Fibroblast of skin of scalp (primary cell): ENCODE measurements at places on chromosomes 1 and 21.

- DNase-seq = peak; percentile 82
Measured at GRCh38 chr1:106278716-106279115, 777.8 kb upstream of the PRMT6 start.

DNA sequence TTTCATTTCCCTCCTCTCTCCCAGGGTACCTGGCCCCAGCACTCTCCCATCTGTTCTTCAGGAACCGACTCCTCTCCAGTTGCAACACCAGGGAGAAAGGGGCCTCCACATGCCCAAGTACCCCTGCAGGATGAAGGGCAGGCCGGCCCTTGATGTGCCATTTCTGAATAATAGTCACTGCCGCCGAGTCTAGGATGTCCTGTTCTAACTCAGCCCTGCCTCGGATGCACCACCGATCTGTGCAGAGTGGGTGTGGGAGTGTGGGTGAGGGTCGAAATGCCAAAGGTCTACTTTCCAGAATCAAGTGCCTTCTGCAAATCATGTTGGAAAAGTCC, 25.4 kb upstream of the SPSB1 start:
- no peak for DNase-seq

- peak; percentile 47 for DNase-seq
Measured at GRCh38 chr1:78224861-78225552, 179.2 kb downstream of the GIPC2 start.

GRCh38 chr1:118842452-118843201, 145.5 kb downstream of the TBX15 start:
- DNase-seq = no peak

- DNase-seq = peak; percentile 37
Measured at GRCh38 chr21:35377505-35378090, 328.5 kb upstream of the RUNX1 start.

- DNase-seq = peak; percentile 13
Measured at GRCh38 chr1:116382321-116382720, 9.3 kb downstream of the ATP1A1 start.

DNA sequence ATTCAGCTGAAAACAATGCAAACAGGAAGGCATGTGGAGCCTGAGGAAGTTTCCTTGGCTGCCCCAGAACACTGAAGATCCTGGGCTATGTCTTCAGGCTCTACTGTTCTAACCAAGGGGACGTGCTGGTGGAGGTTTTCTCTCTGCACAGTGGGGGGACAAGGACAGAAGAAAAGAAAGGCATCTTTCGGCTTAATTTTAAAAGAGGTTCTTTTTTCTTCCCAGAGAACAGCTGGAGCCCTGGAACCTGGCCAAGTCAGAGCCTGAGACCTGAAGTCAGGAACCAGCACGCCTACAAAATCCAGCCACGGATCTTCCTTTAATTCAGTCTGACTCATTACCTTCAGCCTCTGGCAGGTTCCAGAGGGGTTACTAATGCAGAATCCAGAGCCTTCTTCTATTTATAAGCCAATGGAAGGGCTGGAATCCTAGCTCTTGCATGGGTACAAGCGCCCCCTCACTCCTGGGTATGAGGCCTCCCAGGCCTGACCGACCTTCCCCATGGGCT, 19.8 kb downstream of the CTNNBIP1 start:
- peak; percentile 91 for DNase-seq

DNA sequence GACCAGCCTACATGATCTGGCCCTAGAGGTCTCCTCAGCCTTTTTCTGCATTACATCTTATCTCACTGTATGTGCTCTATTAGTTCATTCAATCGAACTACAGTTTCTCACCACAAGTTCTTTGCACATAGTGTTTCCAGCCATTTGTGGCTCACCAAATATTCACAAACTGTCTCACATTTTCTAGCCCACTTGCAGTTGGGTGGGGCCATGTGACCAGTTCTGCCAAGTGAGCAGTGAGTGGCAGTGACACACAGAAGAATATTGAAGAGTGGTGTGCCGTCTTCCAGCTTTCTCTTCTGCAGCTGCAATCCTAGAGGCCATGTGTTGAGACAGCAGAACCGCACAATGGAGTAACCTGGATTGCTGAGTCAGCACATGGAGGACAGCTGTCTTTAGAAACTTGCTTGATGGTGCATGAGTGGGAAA, 103.2 kb upstream of the ZNF644 start:
- no peak for DNase-seq

DNA sequence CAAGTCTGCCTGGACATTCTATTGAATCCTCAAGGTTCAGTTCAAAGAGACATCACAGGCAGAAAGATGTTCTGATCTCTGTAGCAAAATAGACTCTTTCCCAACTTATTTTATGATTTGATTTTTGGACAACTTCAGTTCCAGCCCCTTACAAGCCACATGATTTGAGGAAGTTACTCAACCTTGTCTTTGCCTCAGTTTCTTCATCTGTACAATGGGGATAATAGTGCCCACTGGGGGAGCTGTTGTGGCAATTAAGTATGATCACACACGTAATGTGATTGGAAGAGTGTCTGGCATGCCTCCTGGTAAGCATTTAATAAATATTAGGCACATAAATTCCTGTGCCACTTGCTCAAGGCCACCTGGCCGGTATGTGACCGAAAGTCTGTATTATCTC, 130.6 kb downstream of the DAB1 start:
- no peak for DNase-seq

DNA sequence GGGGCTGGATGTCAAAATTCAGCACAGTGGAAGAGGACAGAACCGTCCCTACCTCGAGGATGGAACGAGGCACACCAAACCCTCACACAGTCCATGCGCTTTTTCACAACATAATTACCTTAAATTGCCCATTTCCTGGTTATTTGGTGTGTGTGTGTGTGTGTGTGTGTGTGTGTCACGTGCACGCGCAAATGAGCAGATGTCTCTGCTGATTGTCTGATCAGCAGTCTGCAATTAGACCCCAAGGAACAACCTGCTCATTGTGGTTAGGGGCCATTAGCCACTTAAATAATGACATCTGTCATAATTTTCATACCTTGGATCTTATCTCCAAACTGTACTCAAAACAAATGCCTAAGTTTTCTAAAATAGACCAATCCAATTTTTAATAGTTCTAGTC, 23.2 kb downstream of the AVPR1B start:
- no peak for DNase-seq

DNA sequence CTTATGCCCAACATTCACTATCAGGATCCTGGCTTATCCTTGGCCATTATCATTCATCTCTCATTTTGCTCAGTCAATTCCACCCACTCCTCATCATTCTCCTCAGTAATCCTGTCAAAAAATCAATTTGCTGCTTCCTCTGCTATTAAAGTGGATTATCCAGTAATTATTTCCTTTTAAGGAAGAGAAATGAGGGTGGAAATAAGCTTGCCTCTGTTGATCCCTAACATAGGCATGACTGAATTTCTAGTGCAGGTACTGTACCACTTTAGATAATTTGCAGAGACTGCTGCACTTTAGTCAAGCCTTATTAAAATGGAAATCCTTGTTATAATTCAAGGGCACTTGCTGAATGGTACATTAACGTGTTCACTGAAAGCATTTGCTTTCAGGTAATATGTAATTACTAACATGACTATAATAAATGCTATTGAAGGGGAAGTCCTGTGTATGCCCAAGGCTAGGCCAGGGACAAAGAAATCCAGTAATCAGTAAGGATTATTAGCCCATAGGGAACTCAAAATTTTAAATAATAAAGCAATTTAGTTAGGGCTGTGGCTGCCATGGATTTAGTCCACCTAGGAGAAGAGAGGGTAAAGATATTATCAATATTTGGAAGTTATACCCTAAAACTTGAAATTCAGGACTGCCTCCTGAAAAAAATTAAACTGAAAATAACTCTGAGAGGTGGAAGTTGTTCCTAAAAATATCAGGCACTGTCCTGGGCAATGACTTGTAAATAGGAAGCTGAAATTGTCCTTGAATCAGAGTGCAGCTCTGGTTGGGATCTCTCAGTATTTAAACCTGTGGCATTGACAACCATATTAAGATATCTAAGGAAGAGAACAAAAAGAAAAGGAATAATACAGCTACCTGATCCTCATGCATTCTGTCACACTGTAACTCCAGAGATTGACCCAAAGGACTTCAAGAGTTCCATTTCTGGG, 43.4 kb downstream of the RGS2 start:
- DNase-seq = no peak

DNA sequence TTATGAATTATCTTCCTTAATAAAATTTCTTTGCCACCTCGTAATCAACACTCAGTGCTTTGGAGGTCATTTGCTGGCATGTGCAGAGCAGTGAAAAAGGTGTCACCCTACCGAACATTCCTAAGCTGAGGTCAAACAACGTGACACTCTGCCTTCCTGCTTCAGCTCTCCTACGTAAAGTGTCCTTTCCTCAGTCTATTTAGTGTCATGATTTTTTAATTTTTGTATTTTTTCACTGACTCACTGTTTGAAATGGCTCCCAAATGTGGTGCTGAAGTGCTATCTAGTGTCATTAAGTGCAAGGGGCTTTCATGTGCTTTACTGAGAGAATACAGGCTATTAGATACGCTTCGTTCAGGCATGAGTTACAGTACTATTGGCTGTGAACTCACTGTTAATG, 37.0 kb upstream of the ITPKB start:
- no peak for DNase-seq

DNA sequence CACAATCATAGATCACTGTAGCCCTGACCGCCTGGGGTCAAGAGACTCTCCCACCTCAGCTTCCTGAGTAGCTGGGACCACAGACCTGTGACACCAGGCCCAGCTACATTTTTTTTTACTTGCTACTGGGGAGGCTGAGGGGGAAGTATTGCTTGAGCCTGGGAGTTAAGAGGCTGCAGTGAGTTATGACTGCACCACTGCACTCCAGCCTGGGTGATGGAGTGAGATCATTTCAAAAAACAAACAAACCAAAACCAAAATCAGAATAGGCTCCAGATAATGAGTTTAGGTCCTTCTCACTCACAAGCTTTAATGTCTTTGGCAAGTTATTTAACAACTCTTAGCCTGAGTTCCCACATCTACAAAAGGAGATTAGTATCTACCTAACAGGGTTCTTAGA, 22.8 kb downstream of the WDR26 start:
- DNase-seq = peak; percentile 24

DNA sequence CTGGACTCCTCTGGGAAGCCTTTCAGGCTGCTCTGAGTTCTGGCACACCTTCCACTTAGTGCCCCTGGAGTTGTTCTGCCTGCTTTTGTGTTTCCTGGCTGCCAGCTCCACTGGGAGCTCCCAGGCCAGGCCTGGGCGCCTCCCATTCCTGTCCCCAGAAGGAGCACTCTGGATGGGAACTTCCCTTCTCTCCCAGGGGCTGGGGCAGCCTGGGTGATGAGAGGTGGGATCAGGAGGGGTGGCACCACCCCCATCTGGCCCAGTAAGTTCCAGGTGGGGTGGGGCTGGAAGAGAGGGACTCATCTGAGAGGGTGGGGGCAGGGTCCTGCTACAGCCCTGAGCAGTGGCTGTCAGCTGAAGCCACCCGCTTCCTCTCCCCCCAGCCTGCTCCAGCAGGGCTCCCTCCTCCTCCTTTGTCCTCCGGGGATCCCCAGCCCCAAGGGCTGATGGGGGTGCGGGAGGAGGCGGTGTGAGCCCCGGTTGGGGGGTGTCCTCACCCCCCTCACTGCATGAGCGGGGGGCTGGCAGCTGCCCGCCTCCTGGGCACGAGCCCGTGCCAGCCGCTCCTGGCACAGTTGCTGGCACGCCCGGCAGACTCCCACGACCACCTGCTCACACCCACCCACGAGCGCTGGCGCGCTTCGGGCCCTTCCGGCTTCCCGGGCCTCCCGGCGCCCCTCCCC, 4.7 kb downstream of the FOXO6 start:
- no peak for DNase-seq

DNA sequence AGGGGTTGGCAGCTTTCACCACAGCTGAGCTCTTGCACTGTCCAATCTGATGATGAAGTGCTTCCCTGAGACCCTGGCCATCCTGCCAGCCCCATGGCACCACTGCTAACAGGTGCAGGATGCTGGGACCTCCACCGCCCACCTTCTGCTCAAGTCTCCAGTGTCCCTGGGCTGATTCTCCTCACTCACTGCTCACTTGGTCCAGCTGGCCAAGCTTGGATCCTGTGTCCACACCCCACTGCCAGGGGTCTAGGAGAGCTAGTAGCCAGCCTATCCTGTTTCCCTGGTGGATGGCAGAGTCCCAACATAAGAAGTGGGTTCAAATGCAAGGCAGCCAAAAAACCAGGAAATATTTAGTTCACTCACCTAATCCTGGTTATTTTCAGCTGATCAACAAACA, 217.2 kb upstream of the IRF2BP2 start:
- DNase-seq = no peak

- DNase-seq = no peak
Measured at GRCh38 chr1:96524100-96524499, 197.5 kb upstream of the PTBP2 start.

DNA sequence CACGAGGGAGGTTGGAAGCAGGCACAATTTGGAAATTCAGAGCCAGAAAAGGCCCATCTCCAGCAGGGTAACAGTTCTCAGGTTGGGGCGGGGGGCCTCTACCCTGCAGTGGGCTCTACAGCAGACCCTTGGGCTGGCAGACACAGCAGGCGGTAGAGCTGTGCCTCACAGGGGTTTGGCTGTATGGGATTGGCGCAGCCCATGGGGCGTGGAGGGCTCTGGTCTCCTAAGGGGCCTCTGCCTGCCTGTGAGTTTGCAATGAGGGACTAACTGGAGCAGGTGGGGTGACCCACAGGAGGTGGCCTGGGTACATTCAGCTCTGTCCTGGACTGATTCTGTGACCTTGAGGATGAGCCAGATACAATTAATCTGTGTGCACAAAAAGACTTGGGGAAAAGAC, 124.1 kb downstream of the CAMTA1 start:
- DNase-seq = no peak

DNA sequence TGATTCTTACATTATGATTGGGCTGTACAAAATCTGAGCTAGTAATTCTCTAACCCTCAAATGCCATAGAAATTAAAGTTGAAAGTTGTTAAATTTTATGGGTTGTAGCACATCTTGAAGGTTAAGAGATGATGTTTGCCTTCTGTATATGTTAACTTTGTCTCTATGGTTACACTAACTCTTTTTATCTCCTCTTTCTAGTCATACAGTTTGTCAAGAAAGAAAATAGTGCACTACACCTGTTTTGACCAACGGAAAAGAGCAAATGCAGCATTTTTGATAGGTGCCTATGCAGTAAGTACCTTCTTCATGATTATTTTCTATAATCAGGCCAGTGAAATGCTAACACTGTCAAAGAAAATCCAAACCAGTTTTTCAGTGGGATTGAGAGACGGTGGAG, 38.2 kb downstream of the CDC14A start:
- DNase-seq = no peak

- no peak for DNase-seq
Measured at GRCh38 chr1:35845766-35846165, 37.2 kb upstream of the AGO1 start.

DNA sequence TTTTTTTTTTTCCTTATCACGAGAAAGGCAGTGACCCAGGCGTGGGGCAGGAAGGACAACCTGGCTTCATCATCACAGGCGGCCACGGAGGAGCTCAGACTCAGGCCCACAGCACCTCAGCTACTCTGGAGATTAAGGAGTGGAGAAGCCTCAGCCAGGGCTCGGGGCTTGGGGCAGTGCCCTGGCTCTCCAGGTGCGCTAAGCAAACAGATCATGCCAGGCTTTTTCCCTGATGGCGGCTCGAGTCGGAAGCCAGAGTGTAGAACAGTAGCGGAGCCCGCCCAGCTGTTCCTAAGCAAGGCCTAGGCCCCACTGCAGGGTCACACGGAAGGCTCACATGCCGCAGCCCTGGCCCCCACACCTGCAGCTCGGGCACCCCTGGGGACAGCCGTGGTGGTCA, 70.7 kb downstream of the AGPAT3 start:
- DNase-seq = no peak

GRCh38 chr1:150233359-150234308, 2.3 kb downstream of the ANP32E start:
- no peak for DNase-seq
